ENCODE measurements at places on chromosomes 11 and 22.

- no peak for DNase-seq
Measured at GRCh38 chr11:7573558-7574296, 59.9 kb downstream of the PPFIBP2 start.

DNA sequence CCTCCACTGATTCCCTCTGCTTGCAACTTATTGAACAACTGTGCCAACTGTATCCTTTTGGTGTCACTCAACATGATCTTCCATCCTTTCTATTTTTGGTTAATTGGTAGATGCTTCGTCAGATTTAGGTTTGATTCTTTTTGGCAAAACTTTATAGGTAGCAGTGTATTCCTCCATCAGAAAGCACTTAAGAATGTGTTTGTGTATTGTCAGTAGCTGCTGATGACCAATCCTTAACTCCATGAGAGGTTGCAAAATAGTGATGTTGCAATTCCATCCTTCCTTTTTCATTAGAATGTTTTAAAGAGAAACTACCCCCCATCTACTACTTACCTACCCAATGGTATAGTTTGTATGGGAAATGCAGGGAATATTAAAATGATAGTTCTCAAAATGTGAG, 22.1 kb downstream of the FAM76B start:
- no peak for DNase-seq

- DNase-seq = no peak
Measured at GRCh38 chr11:77705876-77706579, 68.4 kb upstream of the CLNS1A start.

DNA sequence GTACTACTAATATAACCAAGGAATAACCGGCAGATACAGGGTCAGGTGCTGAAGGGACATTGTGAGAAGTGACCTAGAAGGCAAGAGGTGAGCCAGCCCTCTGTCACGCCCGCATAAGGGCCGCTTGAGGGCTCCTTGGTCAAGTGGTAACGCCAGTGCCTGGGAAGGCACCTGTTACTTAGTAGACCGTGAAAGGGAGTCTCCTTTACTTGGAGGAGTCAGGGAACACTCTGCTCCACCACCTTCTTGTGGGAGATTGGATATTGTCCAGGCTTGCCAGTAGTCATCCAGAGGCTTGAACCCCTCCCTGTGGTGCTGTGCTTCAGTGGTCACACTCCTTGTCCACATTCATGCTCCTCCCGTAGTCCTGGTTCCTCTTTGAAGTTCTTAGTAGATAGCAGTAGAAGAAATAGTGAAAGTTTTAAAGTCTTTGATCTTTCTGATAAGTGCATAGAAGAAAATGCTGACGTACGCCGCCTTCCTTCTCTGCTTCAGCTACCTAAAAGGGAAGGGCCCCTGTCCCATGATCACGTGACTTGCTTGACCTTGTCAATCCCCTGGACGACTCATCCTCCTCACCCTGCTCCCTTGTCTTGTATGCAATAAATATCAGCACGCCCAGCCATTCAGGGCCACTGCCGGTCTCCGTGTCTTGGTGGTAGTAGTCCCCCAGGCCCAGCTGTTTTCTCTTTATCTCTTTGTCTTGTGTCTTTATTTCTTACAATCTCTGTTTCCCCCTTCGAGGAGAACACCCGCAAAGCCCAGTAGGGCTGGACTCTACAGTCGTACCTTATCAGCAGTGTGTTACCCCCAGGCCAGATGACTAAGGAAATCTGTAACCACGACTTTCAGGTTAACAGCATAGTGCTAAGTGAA, 6.1 kb downstream of the NUP50 start:
- DNase-seq = no peak

- DNase-seq = no peak
Measured at GRCh38 chr22:31876156-31876920, 68.0 kb upstream of the YWHAH start.

DNA sequence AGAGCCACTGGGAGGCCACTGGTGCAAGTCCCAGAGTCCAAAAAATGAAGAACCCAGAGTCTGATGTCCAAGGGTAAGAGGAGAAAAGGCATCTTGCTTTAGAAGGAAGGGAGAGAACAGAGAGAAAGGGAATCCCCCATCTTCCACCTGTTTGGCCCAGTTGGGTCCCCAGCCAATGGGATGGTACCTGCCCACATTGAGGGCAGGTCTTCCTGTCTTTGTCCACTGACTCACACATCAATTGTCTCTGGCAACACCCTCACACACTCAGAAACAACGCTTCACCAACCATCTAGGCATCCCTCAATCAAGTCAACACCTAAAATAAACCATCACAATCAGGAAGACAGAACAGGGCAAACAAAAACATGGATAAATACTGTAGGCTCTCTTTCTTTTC, 6.3 kb downstream of the COMMD9 start:
- no peak for DNase-seq

GRCh38 chr11:33716243-33716642, 15.6 kb upstream of the C11orf91 start:
- DNase-seq = peak; percentile 26

DNA sequence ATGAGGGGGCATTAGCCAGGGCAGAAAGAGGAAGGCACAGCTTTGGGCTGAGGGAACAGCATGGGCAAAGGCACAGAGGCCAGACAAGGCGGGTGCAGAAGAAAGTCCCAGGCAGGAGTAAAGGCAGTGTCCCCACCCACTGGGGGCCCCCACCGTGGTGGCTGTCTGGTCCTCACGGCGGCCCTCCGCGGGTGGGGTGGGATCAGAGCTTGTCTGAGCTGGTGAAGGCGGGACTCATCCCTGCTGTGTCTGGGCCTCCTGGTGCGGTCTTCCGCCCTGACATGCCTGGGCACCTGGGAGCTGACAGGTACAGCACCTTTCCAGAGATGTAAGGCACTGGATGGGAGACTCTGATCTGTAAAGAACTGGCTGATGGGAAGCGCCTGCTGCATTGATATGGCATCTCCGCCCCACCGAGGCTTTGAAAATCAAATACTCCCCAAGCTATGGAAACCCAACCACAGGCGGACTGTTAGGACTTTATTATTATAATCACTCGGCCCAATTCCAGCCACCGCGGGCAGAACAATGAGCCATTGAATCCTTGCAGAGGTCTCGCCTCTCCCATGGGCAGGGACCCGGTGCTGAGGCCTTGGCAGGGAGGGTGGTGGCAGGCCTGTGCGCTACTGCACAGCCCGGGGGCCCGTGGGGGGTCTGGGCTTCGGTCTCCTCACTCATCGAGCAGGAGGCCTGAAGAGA, 14.2 kb upstream of the GNB1L start:
- DNase-seq = peak; percentile 8

- no peak for DNase-seq
Measured at GRCh38 chr11:50170115-50170514, 137.4 kb downstream of the OR4C45 start.

DNA sequence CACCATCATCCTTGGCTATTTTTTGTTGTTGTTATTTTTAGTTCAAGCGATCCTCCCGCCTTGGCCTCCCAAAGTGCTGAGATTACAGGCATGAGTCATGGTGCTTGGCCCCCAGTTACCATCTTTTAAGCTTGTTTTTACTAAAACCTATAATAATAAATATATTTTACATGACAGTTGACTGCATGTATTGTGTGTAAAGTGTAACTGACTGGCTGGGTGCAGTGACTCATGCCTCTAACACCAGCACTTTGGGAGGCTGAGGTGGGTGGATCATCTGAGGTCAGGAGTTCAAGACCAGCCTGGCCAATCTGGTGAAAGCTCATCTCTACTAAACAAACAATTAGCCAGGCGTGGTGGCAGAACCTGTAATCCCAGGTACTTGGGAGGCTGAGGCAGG, 386.2 kb downstream of the TENM4 start:
- no peak for DNase-seq

GRCh38 chr11:10460611-10461275, 5.7 kb downstream of the AMPD3 start:
- no peak for DNase-seq

GRCh38 chr11:64823568-64824119, 13.3 kb upstream of the MEN1 start:
- no peak for DNase-seq

DNA sequence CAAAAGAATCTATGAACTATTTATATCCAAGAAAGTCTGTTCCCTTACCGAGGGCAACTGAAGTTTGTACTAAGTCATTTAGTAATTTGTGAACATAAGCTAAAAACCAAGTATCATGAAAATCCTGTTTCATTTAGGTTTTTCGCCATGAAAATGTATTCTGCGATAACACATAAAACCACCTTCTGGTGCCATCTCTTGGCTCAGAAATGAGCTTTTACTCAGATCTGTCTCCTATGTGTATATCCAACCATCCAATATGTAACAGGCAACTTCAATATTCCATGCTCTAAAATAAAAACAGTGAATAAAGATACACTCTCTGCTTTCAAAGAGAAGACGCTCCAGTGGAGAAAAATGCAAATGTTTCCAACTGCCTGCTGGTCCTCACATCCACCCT, 118.1 kb upstream of the BID start:
- DNase-seq = no peak

DNA sequence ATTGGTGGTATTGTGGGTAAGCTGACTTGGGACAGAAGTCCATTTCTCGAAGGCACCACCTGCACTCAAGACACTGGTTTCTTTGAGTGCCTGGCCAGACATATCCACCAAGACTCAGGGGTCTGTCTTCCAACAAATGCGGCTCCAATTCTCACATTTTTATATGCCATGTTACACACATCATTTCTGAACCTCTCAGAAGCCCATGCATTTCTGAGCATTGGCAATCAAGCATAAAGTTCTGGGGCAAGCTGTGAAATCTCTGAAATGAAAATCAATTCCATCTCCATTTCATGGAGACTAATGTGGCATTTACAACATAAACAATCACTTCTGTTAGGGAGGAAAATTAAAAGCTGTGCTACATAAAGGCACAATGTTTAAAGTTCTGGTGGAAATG, 243.7 kb downstream of the KIRREL3 start:
- no peak for DNase-seq

DNA sequence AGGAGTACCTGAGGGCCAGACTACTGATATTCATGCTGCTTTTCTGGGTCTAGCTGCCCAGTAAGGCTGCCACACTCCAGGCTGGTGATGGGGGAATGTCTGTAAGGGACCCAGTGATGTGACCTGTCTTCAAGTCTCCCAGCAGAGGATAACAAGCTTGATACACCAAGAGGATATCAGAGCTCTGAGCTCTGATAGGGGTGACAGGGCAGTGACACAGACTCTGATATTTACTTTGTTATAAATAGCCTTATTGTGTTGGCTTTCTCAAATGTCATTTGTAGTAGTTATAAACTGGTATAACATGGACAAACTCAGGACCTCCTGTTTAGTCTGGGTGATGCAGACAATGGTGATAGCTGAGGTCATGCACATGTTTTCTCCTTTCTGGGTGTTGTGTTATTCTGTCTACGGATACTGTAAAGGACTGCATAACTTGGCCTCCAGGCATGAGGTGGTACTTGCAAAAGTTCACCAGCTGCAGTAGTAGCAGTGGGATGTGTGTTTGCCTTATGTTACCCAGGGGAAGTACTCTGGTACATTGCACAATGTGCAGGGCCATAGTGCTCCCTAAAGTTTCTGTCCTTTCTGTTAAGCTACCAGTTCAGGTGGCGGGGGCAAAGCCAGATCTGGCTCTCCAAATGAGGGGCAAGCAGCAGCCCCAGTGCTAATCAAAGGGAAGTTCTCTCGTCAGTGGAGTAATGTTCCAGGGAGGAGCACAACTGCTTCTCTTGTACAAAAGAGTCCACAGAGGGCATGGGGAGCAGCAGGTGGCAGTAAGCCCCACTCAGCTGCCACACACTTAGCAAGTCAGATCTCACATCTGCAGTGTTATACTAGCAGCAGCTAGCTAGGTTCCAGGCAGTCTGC, 812.2 kb downstream of the JRKL start:
- DNase-seq = no peak

DNA sequence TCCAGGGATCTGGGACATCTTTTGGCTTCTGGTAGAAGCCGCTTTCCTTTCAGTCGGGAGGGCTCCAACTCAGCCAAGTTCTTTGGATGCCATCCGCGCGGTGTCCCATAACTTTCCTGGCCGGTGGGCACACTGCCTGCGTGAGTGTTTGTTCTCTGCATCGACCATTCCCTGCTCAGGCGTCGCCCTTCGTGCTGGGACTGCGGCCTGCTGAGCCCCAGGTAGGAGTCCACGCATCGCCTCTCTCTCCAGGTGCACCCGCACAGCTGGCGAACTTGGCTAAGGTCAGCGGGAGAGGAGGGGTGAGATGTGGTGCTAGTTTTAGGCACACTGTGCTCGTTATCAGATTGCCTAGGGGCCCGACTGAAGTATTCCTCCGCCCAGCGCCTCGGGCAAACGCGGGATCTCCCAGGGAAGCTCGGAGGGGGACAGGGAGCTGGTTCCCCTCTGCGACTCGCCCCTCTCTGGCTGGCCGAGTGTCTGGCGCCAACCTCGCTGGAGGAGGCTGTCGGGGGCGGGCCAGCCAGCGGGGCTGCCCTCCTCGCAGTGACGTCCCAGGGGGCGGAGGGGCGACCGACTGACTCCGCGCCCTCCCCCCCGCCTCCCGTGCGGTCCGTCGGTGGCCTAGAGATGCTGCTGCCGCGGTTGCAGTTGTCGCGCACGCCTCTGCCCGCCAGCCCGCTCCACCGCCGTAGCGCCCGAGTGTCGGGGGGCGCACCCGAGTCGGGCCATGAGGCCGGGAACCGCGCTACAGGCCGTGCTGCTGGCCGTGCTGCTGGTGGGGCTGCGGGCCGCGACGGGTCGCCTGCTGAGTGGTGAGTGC, at the start of gene LAYN:
Gene LAYN, plus strand, starts transcription at position 607 of the 823 bp plus-strand sequence. Its CDS starts 124 bp downstream, at position 731.
- no peak for DNase-seq

- no peak for DNase-seq
Measured at GRCh38 chr11:118033443-118033842, 43.4 kb upstream of the TMPRSS4 start.

GRCh38 chr11:46369458-46370152, 11.9 kb upstream of the MDK start:
- DNase-seq = peak; percentile 91

GRCh38 chr11:104772806-104773241, 125.4 kb downstream of the CASP12 start:
- DNase-seq = no peak

GRCh38 chr22:48188231-48188721, 1425.8 kb downstream of the TBC1D22A start:
- DNase-seq = no peak

DNA sequence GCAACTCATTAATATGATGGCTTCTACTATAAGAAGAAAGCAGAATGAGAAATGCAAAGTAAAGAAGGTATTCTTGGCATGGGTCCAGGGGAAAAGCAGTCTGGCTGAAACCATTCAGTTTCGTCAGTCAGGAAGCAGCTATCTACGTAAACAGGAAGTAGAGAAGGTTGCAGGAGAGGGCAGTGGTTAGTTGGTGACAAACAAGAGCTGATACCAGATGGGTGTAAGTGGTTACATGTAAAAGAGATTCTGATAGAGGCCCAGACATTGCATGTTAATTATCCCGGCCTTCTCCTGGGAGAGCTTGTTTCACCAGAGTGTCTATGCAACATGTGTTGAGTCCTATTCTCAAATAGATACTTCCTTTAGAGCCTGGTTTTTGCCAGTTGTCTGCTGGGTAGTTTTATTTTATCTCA, 58.4 kb upstream of the PSMA1 start:
- DNase-seq = no peak

DNA sequence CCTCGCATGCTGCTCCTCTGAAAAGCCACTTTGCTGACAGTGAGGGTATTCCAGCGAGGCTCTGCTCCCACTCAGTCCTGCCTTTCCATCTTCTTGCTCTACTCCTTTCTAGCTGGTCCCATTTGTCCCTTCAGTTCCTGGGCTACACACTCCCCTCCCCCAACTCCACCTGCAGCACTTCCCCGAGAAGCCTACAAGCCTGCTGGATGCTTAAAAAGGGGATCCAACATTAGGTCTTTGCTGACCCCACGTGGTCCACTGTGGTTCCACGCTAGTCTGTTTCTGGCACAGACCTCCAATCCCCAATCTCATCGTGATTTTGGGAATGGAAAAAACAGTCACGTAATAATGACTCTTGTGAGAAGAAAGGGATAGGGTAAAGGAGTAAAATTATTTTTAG, 121.6 kb upstream of the SNX19 start:
- peak; percentile 60 for DNase-seq
